Psoas muscle (tissue), 8 donors: ENCODE measurements at places on chromosomes 1 and 21. TPM values are rescaled to one million over a fixed set of nuclear protein-coding genes. Genes with fewer than 3 reads are reported as not detected.

- no peaks in the 10 kb centered on the region for H3K4me1 ChIP-seq
- no peaks in the 10 kb centered on the region for H3K36me3 ChIP-seq
- H3K4me3 ChIP-seq, result no peak overlapping the region
- no peak for DNase-seq
- no peak overlapping the region for H3K27ac ChIP-seq
Observed at GRCh38 chr1:109898842-109899241, 11.8 kb upstream of the CSF1 start.

GRCh38 chr21:42564561-42564971 lies 50.9 kb downstream of the SLC37A1 start:
- H3K27ac ChIP-seq, result no peak overlapping the region
- H3K4me3 ChIP-seq, result no peak overlapping the region
- no peak for DNase-seq
- no peaks in the 10 kb centered on the region for H3K4me1 ChIP-seq
- H3K36me3 ChIP-seq, result peaks cover 89% of the 10 kb centered on the region

GRCh38 chr1:62280150-62280549 lies 39.1 kb downstream of the KANK4 start:
- H3K27ac ChIP-seq, result no peak overlapping the region
- no peaks in the 10 kb centered on the region for H3K4me1 ChIP-seq
- no peaks in the 10 kb centered on the region for H3K36me3 ChIP-seq
- H3K27me3 ChIP-seq, result peaks cover 13% of the 10 kb centered on the region
- no peak overlapping the region for H3K4me3 ChIP-seq

Gene NTMT2
- total RNA-seq, result 0.28 TPM

Gene UBL4B
- not detected for total RNA-seq

Gene MROH9
- not detected for total RNA-seq
